ENCODE measurements at places on chromosomes 5 and 9.
A peak's percentile ranks its signal among the peaks of the same experiment; 100 is the strongest.

DNA sequence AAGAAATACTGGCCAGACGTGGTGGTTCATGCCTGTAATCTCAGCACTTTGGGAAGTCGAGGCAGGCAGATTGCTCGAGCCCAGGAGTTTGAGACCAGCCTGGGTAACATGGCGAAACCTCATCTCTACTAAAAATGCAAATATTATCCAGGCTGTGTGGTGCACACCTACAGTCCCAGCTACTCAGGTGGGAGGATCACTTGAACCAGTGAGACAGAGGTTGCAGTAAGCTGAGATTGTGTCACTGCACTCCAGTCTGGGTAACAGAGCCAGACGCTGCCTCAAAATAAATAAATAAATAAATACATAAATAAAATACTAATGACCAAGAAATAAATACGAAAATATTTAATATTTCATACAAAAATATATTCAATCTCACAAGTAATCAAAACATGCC is 18.8 kb downstream of the KLF9 start:
- DNase-seq: no peak

GRCh38 chr9:79325501-79325900 is 246.3 kb upstream of the TLE4 start:
- DNase-seq: no peak

GRCh38 chr5:107919361-107919760 is 248.6 kb upstream of the EFNA5 start:
- DNase-seq: no peak

- no peak for DNase-seq
These were observed 203.3 kb downstream of the SLIT3 start for GRCh38 chr5:169097374-169098326.

DNA sequence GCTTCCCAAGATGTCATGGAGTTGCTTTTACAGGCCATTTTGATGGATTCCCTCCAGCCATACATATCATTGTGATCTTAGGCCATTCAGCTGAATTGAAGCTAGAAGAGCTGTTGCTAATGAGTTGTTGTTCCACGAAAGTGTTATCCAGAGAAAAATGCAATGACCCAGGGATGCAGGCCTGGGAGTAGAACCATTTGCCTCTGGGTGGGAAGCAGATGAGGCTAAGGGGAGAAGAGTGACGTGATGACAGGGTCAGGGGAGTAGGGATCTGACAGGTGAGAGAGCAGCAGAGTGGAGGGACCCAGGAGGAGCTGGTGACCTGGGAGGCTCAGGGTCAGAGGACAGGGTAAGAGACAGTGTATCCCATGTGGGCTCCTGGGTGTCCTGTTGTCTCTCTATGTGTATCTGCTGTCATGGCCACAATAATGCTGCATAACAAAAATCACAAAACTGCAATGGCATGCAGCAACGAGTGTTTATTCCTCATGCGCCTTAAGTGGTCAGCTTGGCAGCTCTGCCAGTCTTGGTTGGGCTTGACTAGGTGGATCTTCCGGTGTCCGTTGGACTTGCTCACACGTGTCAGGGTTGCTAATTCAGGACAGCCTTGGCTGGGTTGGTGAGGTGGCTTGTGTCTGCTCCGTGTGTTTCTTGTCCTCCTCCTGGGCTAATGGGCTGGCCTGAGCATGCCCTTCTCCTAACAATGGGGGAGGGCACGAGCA is 90.6 kb downstream of the LIFR start:
- DNase-seq: no peak

- DNase-seq: peak; percentile 46
These were observed 16.2 kb downstream of the LAMC3 start for GRCh38 chr9:131024978-131025868.

All from mesendoderm (in vitro differentiated cells).